Fibroblast of skin of left quadriceps (primary cell): ENCODE measurements at places on chromosomes 16 and 17.
A peak's percentile ranks its signal among the peaks of the same experiment; 100 is the strongest.

DNA sequence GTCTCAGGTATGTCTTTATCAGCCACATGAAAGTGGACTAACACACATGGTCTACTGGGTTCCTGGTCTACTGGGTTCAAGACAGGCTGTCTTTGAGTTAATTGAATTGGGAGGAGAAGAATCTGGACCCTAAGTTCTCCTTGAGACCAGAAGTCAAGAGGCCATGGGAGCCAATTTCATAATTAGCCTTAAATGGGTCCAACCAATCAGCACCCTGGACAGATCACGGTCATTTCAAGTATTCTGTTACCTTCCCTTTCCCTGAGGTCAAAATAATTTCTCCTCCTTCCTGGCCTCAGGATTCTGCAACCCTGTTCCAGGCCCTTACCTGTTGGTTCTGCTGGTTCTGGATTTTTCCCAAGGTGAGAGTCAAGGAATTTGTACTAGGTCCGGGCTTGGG is 23.8 kb downstream of the OSBPL7 start:
- no peak for DNase-seq

- DNase-seq: no peak
Measured at GRCh38 chr17:51813140-51813783, 345.3 kb downstream of the CA10 start.

GRCh38 chr16:56836410-56837230 is 28.4 kb upstream of the SLC12A3 start:
- no peak for DNase-seq

- DNase-seq: no peak
Measured at GRCh38 chr17:77254951-77255825, 114.4 kb downstream of the SEC14L1 start.

- no peak for DNase-seq
Measured at GRCh38 chr17:55038291-55038690, 69.7 kb downstream of the STXBP4 start.

GRCh38 chr17:20908313-20909267 is 134.2 kb downstream of the USP22 start:
- DNase-seq: peak; percentile 51

- DNase-seq: no peak
Measured at GRCh38 chr17:4515501-4515900, 16.8 kb downstream of the SPNS2 start.

DNA sequence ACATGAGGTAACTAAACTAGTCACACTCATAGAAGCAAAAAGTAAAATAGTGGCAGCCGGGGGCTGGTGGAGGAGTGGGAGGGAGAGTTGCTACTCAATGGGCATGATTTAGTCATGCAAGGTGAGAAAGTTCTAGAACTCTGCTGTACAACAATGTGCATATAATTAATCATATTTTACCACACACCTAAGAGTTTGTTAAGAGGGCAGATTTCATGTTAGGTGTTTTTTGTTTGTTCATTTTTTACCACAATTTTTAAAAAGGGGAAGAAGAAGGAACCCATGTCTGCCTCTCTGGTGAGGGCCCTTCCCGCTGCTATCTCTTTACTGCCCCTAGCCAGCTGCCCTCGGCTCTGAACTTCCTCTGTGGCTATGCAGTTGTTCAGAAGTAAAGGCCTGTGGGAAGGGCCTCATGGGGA is 11.2 kb downstream of the CD300LB start:
- no peak for DNase-seq

GRCh38 chr17:58215685-58216084 is 3.4 kb downstream of the MKS1 start:
- DNase-seq: no peak

DNA sequence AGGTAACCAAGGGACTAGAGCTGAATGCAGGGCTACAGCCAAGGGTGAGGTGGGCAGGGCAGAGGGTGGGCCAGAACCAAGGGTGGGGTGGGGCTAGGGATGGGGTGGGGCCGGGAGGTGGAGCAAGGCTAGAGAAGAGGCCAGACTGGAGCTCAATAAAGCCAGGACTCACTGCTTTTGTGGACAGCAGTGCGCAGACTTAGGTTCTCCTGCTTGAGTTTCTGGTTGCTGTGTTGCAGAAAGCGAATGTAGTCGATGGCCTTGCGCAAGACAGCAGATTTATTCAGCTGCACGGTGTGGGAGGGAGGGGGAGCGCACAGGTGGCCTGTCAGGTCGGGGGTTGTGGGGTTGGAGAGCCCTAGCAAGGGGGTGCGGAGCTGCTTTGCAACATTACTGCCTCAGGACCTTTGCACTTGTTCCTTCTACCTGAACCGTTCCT is 18.7 kb downstream of the SREBF1 start:
- no peak for DNase-seq

- no peak for DNase-seq
Measured at GRCh38 chr17:52202520-52203080, 44.1 kb upstream of the CA10 start.

DNA sequence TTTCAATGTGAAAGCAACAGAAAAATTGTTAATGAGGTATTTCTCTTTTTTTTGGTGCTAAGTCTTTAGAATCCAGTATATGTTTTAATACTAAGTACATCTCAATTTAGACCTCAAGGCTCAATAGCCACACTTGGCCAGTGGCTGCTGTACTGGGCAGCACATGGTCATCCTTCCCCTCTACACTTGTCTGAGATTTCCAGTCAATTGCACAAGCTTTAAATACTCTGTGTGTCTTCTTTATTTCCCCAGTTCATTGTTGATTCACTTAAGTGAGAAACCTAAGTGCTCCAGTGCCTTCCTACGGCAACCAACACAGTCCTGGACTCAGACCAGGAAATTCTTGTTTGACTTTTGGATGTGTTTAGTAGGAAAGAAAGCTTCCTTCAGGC is 62.2 kb downstream of the TNRC6C start:
- DNase-seq: no peak

DNA sequence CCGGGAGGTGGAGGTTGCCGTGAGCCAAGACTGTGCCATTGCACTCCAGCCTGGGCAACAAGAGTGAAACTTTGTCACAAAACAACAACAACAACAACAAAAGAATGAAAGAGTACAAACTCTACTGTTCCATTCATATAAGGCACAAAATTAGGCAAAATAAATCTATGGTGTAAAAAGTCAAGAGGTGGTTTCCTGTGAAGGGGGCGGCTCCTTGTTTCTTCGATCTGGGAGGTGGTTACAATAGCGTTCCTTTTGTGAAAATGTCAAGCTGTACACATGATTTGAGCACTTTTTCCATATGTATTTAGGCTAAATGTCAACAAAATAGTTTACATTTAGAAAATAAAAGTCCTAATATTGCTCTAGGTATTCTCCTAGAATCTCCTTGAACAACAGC is 6.9 kb downstream of the SIAH1 start:
- no peak for DNase-seq

DNA sequence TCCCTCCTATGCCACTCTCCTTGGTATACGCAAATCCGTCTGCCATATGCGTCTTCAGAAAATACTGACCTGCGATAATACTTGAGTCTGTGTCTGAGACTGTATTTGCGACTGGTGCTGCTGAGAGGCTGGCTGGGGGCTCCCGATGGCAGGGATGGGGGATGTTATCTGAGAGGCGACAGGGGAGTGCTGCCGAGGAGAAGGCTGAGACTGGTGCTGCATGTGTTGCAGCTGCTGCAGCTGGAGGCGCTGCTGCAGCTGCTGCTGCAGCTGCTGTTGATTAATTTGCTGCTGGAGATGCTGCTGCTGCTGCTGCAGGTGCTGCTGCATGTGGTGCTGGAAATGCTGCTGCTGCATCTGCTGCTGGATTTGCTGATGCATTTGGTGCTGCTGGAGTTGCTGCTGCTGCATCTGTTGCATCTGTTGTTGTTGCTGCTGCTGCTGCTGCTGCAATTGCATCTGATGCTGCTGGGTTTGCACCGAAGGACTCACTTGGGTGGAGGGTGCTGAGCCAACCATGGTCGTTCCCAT is 107.7 kb downstream of the TOX3 start:
- DNase-seq: no peak

DNA sequence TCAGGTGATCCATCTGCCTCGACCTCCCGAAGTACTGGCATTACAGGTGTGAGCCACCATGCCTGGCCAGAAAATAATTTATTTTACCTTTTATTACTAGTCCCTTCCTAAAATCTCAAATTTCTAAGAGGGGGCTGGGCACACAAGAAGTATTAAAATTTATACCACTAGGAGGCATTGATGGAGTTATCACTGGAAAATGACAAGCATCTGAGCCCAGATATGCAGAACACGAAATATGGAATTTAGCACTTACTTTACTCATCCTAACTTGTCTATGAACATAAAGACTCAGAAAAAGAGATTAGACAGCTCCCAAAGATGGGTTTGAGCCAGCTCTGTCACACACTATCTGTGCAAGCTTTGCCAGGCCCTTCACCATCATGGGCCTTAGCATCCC is 46.4 kb downstream of the STAT5A start:
- no peak for DNase-seq

- peak; percentile 67 for DNase-seq
Measured at GRCh38 chr17:43536236-43536992, 9.7 kb downstream of the ETV4 start.

- no peak for DNase-seq
Measured at GRCh38 chr17:31308372-31309334, 5.2 kb downstream of the EVI2B start.

GRCh38 chr17:40556884-40557414 is 8.3 kb downstream of the CCR7 start:
- no peak for DNase-seq
